Stimulated activated CD8-positive, alpha-beta memory T cell treated with anti-CD3 and anti-CD28 coated beads, Interleukin-7, amount 100 ng/mL, for 1 hour (primary cell): ENCODE measurements at places on chromosomes 3 and 15.

DNA sequence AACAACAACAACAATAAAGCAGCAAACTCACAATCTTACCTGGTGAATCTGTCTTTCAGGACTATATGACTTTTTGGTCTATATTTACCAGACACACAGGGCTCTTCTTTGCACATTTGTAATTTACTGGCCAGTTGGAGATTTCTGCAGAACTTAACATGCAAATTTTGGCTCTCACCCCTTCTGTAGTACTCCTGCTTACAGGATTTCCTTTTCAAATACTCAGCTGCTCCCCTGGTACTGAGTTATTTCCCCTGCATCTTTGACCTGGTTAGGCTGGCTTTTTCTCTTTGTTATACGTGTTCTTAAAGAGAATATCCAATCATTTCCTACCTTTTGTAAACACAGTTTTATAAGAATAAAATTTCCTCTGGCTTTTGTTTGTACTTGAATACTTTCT, 228.0 kb downstream of the MBNL1 start:
- no peak for DNase-seq

GRCh38 chr15:33963831-33964664, 4.2 kb upstream of the CHRM5 start:
- DNase-seq = no peak

DNA sequence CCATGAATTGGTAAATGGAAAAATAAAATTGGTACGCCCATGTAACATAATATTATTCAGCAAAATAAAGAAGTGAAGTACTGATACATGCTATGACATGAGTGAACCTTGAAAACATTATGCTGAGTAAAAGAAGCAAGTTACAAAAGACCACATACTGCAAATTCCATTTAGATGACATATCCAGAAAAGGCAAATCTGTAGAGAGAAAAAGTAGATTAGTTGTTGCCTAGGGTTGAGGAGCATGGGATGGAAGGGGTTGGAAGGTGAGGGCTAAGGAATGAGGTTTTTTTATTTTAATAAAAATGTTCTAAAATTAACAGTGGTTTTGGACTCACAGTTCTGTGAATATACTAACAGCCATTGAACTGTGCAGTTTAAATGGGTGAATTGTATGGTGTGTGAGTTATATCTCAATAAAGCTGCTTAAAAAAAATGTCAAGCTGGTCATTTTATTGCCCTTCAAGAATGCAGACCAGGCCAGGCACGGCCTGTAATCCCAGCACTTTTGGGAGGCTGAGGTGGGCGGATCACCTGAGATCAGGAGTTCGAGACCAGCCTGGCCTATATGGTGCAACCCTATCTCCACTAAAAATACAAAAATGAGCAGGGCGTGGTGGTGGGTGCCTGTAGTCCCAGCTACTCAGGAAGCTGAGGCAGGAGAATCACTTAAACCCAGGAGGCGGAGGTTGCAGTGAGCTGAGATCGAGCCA, 8.1 kb upstream of the DLG1 start:
- DNase-seq = no peak

GRCh38 chr3:98188545-98188944, 22.0 kb downstream of the OR5H15 start:
- DNase-seq = no peak

DNA sequence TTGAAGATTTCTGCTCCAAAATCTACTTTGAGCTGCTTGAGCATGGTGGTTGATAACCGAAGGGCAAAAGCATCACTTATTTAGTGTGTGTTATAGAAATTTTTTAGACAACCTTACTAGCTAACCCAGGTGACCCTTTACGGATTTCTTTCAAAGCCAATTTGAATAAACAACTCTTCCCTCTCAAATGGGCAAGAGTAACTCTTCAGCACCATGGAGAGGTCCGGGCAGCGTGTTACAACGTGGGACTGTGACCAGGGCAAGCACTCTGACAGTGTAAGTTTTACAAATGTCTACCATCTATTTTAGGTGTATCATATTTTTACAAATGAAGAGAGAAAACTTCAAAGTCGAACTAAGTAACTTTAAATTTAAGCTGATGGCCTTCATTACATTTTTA, 471.8 kb downstream of the MFSD1 start:
- no peak for DNase-seq

GRCh38 chr15:92891533-92892200, 8.5 kb upstream of the CHD2 start:
- no peak for DNase-seq

DNA sequence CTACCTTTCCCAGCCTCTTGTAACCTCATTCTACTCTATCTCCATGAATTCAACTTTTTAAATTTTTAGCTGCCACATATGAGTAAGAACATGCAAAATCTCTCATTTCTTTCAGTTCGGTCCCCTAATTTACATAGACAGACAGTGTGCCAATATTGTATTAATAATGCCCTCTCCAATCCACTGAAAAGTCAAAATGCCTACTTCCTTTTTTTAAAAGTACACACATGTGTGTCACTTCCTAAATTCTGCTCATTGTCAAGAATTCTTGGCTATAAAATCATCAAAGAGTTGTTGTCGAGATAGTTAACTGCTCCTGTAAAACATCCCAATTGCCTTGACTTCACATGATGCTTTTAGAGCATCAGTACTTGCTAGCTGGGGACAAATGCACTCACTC, 84.2 kb upstream of the IL12A start:
- no peak for DNase-seq

DNA sequence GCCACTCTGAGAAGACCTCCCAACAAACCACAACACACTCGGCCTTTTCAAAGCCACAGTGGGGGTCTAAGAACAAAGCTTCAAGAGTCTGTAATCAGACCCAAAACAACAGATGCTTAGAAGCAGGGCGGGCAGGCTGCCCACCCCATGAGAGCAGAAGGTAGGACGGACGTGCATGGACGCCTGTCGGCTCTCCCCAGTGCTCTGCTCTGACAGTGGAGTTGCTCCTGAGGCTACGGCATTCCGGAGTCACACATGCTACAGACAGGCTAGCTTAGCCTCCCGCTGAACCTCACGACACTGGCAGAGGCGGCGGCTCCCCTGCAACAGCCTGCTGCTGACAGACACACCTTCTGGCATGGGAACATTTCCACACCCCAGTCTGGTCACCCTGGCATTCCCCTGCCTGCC, 33.5 kb downstream of the SLCO2A1 start:
- no peak for DNase-seq

DNA sequence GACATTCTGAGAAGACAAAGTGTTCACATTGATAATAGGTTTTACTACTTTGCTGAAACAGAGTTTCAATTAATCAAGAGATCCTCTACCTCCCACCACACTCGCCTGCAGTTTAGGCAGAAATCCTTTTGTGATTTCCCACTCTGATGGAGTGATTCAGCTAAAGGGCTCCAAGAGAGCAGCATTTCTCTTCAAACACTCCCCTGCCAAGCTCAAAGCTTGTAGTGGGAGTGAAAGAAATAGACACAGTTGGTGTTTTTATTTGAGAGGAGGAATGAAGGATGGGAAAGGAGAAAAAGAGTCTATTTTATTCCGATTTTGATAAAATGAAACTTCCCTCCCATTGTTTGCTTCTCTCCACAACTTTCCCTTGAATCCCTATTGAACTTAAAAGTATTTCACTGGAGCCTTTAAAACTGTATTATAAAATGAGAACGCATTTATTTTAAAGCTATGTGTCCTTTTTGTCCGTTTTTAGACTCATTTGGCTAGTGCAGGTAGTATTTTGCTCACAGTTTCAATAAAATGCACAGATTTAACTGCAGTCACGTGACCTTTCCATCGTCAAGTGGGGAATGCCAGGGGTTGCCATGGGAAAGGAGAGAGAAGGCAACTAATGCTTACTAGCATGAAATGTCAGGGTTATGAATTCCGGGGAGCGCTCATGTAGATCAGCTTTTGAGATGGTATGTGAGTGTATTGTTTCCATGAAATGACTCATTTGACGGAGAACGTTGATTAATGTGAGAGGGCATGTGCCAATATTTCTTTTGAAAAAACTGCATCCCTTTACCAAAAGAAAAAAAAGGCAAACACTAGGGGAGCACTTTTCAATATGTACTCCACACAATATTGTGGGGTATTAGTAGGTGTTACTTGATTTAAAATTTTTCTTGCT, 7.7 kb upstream of the OSBPL11 start:
- DNase-seq = no peak

DNA sequence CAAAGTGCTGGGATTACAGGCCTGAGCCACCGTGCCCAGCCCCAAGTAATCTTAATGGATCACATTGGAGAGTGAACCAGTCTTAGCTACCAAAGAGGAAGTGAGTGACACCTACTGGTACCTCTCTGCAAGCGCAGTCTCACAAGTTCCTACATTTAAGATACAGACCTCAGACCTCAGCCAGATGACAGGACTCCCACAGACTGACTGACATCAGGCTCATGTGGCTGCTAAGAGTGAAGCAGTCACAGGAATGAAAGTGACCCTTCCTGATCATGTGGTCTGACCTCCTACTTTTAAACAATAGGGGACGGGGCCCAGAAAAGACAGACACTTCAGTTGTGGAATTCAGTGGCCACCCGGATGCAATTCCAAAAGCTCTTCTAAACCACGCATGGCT, 36.3 kb upstream of the GNB5 start:
- DNase-seq = peak; percentile 37

DNA sequence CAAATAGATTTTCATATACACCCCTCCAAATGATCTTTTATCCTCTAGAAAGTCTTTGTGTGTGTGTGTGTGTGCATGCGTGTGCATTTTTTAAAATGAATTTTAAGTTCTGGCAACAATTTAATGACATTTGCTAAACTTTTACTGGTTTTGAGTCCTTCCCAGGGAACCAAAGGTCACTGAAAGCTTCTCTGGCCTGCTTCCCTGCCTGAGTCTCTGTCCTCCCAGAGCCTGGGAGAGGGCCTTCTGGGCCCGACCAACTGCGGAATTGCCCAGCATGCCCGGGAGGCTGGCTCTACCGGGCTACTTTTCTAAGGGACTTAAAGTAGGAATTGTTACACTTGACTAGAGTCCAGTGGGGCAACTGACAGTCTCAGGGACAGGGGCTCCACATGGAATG, 7.4 kb upstream of the RBPMS2 start:
- no peak for DNase-seq

DNA sequence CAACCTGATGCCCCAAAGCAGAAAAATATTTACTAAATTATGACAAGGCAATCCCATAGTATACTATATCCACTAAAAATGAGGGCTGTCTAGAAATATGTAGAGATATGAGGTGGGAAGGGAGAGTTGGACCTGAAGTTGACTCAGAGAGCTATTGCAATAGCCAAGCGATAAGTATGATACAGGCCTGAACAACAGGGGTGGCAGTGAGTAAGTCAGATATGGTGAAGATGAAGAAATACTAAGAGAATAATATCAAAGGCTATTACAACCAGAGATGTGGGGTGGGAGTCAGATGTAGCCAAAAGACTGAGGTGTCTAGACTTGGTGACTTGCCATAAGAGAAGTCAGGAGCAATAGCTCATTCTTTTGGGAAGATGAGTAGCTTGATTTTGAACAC, 9.2 kb downstream of the HSPBAP1 start:
- no peak for DNase-seq
